ENCODE measurements at places on chromosomes 6 and 20.

DNA sequence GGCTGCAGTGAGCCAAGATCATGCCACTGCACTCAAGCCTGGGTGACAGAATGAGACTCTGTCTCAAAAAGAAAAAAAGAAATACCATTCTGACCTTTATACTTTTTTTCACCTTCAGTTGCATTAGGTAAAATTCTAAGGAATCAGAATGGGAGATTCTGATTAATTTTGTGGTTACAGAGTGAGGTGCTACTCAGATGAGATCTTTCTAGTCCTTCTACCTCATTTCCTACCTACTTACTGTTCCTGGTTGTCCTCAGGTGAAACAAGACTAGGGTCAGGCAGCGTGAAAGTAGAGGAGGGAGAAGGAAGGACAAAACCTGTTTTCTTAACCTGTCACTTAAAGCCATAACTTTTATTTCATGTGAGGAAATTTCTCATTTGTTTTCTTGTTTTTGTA lies 63.7 kb downstream of the MTFR2 start:
- DNase-seq = no peak

- DNase-seq = no peak
Observed at GRCh38 chr6:157841211-157841840, 18.3 kb downstream of the SNX9 start.

GRCh38 chr6:155380666-155381332 lies 66.5 kb upstream of the TFB1M start:
- DNase-seq = no peak

DNA sequence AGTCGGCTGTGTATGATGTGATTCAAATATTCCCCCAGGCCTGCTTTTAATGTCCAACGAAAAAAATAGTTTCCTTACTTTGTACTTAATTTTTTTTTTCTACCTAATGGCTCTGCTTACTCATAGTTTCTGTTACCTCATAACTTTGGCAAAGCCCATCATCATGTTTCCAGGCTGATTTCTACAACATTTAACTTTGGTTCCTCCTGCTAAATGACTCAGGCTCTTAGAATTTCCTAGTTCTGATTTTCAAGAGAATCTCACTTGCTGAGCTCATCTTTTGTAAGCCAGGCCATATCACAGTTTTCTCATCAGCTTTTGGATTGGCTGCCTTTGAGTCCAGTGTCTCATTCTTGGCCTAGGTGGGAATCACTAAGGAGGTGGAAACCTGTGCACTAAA lies 323.1 kb downstream of the HDGFL1 start:
- DNase-seq = no peak

DNA sequence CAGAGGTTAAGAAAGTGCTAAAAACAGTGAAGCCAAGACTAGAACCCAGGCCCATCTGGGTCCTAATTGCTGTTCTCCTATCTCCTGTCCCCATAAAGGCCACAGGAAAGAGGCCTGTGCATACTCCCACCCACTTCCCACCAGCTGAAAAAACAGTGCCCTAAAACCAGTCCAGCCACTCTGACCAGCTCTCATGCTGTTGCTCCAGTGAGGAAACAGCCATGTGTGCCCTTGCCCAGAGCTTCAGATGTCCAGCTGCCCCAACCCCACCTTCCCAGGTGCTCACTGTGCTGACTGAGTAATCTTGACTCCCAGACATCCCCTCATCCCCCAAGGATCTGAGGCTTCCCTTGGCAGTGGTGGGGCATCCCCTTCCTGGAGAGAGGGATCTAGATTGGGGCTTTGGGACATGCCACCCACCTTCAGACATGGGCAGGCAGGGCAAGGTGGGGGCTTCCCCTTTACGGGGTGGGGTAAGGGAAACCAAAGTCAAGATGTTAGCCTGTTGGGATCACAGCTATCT lies 28.7 kb downstream of the KCNK5 start:
- no peak for DNase-seq

GRCh38 chr6:149031859-149032598 lies 285.2 kb downstream of the UST start:
- no peak for DNase-seq
